ENCODE measurements at places on chromosomes 7 and 10.

- no peak for DNase-seq
Observed at GRCh38 chr7:5296015-5296610, 13.4 kb downstream of the SLC29A4 start.

GRCh38 chr7:64643566-64643965 lies 22.4 kb upstream of the ZNF107 start:
- no peak for DNase-seq

GRCh38 chr10:88108115-88108610 lies 244.7 kb downstream of the PTEN start:
- DNase-seq, result no peak

DNA sequence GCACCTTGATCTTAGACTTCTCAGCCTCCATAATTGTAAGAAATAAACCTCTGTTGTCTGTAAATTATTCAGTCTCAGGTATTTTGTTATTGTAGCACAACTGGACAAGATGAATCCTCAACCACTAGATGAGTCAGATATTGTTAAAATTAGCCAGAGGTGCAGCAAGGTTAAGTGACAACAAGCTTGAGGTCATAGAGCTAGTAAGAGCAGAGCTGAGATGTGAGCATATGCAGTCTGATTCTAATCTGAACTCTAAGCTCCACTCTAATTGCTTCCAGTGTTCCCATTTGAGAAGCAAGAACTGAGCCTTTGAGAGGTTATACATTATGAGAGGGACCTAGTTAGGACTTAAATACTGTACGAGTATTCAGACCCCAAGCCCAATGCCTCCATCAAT lies 93.1 kb downstream of the FZD1 start:
- no peak for DNase-seq

DNA sequence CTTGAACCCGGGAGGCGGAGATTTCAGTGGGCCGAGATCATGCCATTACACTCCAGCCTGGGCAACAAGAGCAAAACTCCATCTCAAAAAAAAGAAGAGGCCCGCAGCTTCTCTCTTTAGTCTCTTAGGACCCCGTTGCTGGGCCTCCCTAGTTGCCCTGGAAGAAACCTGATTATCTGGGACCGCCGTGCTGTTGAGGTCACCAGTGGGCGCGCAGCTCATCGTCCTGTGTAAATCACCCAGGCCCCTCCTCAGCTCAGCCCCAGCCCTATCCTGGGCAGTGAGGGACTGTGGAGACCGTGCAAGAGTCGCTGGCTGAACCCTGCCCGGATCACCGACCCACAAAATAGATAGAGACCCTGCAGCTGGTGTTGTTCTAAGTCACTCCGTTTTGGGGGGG lies 85.0 kb downstream of the UNCX start:
- no peak for DNase-seq

- no peak for DNase-seq
Observed at GRCh38 chr10:91901784-91902677, 7.3 kb downstream of the FGFBP3 start.

GRCh38 chr10:76583711-76584161 lies 1053.9 kb downstream of the KCNMA1 start:
- no peak for DNase-seq

- no peak for DNase-seq
Observed at GRCh38 chr7:101912716-101913110, 95.3 kb downstream of the CUX1 start.

GRCh38 chr7:102097601-102098161 lies 189.0 kb upstream of the SH2B2 start:
- DNase-seq, result no peak

DNA sequence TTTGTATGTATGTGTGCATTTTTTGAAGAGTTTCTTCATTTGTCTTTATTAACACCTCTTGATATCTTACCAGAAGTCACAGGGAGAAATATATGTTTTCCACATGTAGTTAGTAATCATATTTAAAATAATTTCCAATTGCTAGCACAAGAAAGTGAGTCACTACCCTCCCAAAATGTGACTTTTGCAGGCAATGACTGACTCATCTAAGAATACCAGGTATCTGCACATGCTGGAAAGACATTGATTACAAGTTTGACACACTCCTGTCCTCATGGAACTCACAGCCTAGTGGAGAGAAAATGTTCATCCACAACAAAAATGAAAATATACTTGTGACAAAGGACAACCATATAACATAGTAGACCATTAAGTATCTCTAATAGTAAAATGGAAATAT lies 82.9 kb downstream of the SEMA3D start:
- no peak for DNase-seq

- no peak for DNase-seq
Observed at GRCh38 chr10:114933588-114933987, 4.4 kb upstream of the TRUB1 start.

- no peak for DNase-seq
Observed at GRCh38 chr10:78563314-78563713, 505.5 kb upstream of the ZMIZ1 start.

- peak; percentile 48 for DNase-seq
Observed at GRCh38 chr10:127527891-127528290, 21.2 kb upstream of the NPS start.

- DNase-seq, result peak; percentile 69
Observed at GRCh38 chr10:112332509-112333228, 41.2 kb upstream of the ACSL5 start.

- no peak for DNase-seq
Observed at GRCh38 chr10:133350950-133351329, 3.8 kb downstream of the PRAP1 start.

DNA sequence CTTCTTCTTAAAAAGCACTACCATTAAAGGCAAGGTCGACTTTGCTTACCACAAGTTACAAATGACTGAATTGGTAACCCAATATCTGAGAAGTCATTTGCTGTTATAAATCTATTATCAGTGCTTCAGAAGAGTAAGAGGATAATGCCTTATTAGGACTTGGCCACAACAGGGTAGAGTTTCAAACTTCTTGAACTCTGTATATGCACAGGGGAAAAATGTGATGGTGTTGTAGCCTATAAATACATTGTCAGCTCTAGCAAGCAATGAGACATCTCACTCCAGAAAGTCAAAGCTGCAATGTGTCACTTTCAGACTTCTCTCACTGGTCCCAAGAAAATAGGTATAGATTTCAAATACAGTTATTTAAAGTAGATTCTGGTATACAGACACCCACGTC lies 9.3 kb downstream of the TFEC start:
- DNase-seq, result no peak

DNA sequence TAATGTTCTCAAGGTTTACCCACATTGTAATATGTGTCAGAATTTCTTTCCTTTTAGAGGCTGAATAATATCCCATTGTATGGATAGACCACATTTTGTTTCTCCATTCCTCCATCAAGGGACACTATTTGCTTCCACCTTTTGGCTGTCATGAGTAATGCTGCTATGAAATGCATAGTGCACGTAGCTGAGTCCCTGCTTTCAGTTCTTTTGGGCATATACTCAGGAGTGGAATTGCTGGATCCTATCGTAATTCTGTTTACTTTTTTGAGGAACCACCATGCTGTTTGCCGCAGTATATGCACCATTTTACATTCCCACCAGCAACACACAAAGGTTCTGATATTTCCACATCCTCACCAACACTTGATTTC lies 60.0 kb downstream of the PRF1 start:
- no peak for DNase-seq

DNA sequence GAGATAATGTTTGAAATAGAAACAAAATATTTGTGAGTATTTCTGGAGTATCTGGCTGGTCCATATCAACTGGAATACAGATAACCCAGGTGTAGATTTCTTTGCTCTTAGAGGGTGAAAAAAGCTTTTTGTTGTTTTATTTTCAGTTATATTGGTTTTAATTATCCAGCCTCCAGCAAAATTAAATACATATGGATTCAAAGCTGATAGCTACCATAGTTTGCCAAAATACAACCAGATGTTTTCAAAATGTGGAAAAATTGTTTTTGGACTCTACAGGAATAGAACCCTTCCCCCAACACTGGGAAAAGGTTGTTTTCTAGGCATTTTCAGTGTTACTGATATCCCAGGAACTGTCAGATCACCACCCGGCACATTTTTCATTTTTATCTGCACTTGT lies 30.1 kb downstream of the LRRC17 start:
- no peak for DNase-seq

- DNase-seq, result no peak
Observed at GRCh38 chr7:150924369-150924781, 53.7 kb downstream of the KCNH2 start.

DNA sequence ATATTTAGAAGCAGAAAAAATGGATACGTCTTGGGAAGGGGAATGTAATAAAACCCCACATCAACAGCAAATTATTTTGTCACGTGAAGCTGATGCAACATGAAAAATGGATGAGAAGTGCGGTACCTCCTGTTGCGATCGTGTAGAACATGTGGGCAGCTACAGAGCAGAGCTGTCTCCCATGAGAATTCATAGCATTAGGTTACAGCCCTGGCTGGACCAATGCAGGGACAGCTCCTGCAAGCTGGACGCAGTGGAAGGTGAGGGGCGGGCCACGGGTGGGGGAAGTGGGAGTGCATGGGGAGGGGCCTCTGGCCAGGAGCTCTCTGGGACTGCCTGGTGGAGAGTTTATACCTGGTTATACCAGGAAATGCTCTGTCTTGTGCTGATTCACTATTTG lies 120.3 kb downstream of the GATA3 start:
- DNase-seq, result no peak

DNA sequence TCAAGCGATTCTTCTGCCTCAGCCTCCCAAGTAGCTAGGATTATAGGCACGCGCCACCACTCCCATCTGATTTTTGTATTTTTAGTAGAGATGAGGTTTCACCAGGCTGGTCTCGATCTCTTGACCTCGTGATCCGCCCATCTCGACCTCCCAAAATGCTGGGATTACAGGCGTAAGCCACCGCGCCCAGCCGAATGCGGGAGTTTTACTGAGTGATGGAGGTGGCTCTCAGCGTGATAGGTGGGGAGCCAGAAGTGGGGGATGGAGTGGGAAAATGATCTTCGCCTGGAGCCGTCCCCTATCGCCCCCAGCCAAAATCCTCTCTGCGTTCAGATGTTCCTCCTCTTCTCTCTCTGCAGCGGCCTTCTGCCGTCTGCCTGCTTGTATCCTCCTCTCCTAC lies 348.4 kb upstream of the NPSR1 start:
- no peak for DNase-seq

GRCh38 chr7:150980663-150981062 lies 2.5 kb upstream of the KCNH2 start:
- DNase-seq, result no peak

DNA sequence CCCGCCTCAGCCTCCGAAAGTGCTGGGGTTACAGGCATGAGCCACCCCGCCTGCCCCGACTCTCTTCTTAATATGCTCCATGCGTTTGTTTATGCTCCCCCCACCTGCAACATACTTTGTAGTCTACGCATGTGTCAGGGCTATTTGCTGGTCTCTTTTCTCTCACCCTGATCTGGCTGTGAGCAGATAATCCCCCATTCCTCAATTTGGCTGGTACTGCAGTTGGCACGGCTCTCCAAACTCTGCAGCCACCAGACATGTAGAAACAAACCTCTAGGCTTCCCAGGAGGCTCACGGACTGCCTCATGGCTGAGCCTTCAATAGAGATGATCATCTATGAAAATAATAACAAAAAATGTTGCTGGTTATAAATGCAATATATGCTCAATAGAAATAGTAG lies 540.3 kb upstream of the GALNT17 start:
- no peak for DNase-seq

DNA sequence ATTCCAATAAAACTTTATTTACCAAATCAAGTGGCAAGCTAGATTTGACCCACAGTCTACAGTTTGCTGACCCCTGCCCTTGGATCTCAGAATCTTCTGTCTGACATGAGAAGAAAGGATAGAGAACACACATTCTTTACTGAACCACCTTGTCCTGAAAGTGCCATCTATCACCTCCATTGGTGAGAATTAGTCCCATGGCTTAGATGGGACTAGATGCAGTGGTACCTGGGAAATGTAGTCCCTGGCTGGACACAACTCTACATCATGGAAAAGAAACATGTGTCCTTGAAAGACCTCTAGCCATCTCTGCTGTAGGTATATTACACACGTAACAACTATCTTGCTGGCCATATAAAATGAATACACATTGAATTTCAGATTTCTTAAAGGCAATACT lies 336.2 kb downstream of the LHFPL3 start:
- DNase-seq, result no peak

- DNase-seq, result no peak
Observed at GRCh38 chr7:28591725-28592349, 179.5 kb downstream of the CREB5 start.

DNA sequence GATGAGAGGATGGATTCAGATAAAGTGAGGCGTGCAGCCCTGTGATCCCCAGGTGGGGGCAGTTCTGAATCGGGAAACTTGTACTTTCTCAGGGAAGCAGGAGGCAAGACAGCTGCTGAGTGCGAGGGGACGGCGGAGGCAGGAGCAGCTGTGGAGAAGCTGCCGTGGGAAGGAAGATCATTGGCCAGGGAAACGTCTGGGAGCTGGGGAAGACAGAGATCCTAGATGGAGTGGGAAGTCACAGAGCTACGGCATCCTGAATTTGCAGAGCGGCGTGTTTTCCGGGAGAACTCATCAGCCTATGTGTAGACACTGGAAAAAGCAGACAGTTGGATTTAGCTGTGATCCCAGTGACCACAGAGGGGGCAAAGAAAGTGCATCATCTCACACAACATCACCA lies 9.2 kb downstream of the PRKCQ start:
- DNase-seq, result no peak

GRCh38 chr7:26060733-26061677 lies 91.0 kb upstream of the NFE2L3 start:
- no peak for DNase-seq

GRCh38 chr10:125159486-125159931 lies 854 bp downstream of the CTBP2 start:
- DNase-seq, result no peak

GRCh38 chr7:140671966-140672365 lies 779 bp upstream of the ADCK2 start:
- DNase-seq, result no peak

DNA sequence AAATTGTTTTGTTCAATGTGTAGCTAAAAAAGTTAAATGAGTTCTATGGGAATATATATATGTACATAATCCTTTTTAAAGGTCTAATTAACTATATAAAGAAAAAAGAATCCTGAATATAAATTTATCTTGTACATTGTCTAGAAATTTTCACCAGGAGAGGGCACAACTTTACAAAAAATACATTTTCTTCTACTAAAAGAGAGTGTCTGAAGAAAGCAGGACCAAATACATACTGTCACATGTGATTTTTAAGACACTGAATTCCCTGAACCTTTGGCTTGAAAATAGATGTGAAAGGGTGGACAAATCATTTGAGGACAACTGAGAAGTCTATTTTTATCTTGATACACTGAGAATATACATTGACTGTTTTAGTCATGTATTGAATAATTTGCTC lies 204.3 kb downstream of the DGKB start:
- no peak for DNase-seq
